ENCODE measurements at places on chromosomes 2 and 18.

DNA sequence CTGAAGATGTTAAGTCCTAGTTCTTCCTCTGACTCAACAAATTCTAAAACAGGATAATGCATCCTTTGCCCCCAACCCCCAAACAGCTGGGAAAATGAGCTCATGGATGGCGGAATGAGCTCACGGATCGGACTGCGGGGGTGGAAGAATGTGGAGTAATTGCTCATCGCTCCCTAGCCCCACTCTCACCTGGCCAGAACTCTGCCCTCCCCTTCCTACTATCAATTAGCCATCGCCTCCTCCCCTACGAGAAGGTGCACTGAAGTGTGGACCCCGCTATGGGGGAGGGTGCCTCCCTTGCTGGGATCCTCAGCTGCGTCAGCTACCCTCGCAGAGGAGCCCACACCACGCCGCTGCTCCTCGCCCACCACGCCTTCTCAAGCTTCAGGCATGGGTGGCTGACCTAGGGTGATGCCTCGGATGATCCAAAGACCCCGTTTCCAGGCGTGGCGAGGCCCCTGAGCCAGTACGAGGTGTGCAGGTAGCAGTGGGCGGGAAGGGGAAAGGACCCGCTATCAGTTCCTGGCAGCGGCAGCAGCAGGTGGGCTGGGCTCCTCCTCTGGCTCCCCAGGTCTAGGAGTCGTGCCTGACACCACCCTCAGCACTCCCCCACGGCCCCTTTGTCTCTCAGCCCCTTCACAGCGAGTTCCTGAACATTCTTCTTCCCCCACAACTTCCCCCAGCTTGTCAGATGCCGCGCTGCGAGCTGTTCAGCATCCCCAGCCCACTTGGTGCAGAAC lies 82.1 kb upstream of the POMC start:
- H3K4me1 ChIP-seq: peaks cover 9% of the 10 kb centered on the region
- H3K36me3 ChIP-seq: peaks cover 13% of the 10 kb centered on the region
- H3K27ac ChIP-seq: no peak overlapping the region
- DNase-seq: no peak

- peak overlapping the region; percentile 96 for H3K27ac ChIP-seq
- peak overlapping the region; percentile 96 for H3K4me3 ChIP-seq
- no peak for DNase-seq
- no peaks in the 10 kb centered on the region for H3K36me3 ChIP-seq
- H3K27me3 ChIP-seq: no peaks in the 10 kb centered on the region
Observed at GRCh38 chr18:63970809-63971205, 926 bp downstream of the SERPINB8 start.

GRCh38 chr2:64063924-64064331 lies 44.7 kb upstream of the VPS54 start:
- no peak for DNase-seq
- H3K27me3 ChIP-seq: no peaks in the 10 kb centered on the region
- H3K27ac ChIP-seq: peak overlapping the region; percentile 1

- no peaks in the 10 kb centered on the region for H3K36me3 ChIP-seq
- H3K27ac ChIP-seq: no peak overlapping the region
- DNase-seq: no peak
- peaks cover 3% of the 10 kb centered on the region for H3K4me1 ChIP-seq
- H3K4me3 ChIP-seq: no peak overlapping the region
- H3K27me3 ChIP-seq: peaks cover 7% of the 10 kb centered on the region
Observed at GRCh38 chr2:20211860-20212458, 13.0 kb downstream of the SDC1 start.

- H3K4me1 ChIP-seq: peaks cover 43% of the 10 kb centered on the region
- no peak overlapping the region for H3K27ac ChIP-seq
- DNase-seq: no peak
- H3K36me3 ChIP-seq: peaks cover 15% of the 10 kb centered on the region
- H3K27me3 ChIP-seq: no peaks in the 10 kb centered on the region
- H3K4me3 ChIP-seq: no peak overlapping the region
Observed at GRCh38 chr2:10353931-10354330, 51.2 kb downstream of the HPCAL1 start.

DNA sequence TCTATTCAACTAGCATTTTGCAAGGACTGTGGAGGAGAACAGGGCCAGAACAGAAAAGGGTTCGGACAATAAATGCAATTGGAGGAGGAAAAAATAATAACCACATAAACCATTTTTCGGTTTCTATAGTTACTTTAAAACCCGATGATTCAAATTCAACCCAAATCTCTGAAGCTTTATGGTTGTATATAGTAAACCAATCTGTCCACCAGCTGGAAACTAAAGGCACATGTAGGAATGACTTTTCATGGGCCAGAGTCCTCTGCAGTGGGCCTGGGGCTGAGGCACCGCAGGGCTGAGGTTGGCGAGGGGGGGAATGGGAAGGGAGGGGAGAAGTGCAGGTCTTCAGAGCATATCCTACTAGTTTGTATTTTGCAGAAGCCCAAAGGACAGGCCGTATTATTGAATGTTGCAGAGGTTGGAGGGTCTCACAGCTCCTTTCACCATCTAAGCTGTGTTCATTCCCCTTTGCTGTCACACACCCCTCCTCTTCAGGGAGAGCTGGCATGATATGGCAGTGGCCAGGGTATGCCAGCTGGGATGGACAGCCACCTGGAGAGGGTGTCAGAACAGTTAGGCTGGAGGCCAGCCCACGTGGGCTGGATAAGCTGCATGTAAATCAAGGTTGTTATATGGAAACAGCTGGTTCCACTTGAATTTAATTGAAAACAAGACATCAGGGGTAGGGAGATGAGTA lies 267.1 kb downstream of the PRKCE start:
- H3K4me1 ChIP-seq: peaks cover 31% of the 10 kb centered on the region
- no peak for DNase-seq
- H3K36me3 ChIP-seq: peaks cover 6% of the 10 kb centered on the region
- no peak overlapping the region for H3K4me3 ChIP-seq
- H3K27ac ChIP-seq: peak overlapping the region; percentile 74

DNA sequence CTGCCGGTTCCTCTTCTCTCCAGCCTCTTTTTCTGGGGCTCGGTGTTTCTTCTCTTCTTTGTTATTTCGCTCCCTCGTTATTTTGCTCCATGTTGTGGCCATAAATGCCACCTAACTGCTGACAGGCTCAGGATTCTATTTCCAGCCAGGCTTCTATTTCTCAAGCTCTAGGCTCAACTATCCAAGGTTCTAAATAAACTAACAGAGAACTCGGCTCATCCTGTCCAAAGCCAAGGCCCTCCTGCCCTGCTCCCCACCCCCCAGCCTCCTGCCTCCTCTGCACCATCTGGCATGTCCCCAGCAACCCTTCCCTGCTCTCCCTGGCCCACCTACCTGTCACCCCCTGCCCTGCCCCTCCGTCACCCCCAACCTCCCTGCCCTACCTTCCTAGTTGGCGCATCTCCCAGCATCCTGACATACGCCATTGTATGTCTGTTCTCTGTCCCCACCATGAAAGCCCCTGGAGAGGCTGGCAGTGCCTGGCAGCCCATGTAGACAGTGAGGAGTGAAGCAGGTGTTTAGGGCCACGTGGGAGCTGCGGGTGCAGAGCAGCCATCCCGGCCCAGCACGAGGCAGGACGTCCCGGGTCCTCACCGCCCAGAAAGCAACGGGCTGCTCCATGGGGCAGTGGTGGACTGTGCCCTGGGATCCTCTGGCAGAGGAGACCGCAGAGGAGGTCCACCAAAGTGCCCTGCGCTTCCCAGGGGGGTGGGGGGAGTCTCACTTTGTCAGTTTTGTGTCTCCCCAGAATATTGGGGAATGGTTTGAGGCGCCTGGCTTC lies 186.9 kb downstream of the TWIST2 start:
- H3K4me3 ChIP-seq: no peak overlapping the region
- H3K4me1 ChIP-seq: peaks cover 2% of the 10 kb centered on the region
- H3K36me3 ChIP-seq: no peaks in the 10 kb centered on the region
- no peak overlapping the region for H3K27ac ChIP-seq
- peaks cover 18% of the 10 kb centered on the region for H3K27me3 ChIP-seq

DNA sequence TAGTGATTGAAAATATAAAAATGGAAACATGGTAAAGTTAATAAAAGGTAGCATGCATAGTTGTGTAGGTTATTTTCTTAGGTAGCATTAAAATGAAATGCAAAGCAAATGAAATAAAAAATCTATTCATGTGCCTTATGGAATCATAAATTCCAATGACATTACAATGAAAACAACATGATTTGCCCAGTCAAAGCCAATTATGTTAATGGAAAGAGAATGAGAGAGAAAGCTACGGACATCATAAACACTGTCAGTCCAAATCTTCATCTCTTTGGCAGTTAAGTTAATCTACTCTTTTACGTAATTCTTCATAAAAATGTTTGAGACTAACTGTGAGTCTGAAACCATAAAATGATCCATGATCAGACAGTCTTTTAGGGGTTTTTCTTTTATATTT lies 636.7 kb upstream of the SYT4 start:
- no peak overlapping the region for H3K27ac ChIP-seq
- DNase-seq: no peak
- no peaks in the 10 kb centered on the region for H3K36me3 ChIP-seq
- no peaks in the 10 kb centered on the region for H3K27me3 ChIP-seq

- no peak overlapping the region for H3K27ac ChIP-seq
- H3K4me3 ChIP-seq: no peak overlapping the region
- H3K36me3 ChIP-seq: no peaks in the 10 kb centered on the region
- H3K4me1 ChIP-seq: no peaks in the 10 kb centered on the region
- no peak for DNase-seq
Observed at GRCh38 chr2:169258045-169258601, 104.2 kb downstream of the LRP2 start.

DNA sequence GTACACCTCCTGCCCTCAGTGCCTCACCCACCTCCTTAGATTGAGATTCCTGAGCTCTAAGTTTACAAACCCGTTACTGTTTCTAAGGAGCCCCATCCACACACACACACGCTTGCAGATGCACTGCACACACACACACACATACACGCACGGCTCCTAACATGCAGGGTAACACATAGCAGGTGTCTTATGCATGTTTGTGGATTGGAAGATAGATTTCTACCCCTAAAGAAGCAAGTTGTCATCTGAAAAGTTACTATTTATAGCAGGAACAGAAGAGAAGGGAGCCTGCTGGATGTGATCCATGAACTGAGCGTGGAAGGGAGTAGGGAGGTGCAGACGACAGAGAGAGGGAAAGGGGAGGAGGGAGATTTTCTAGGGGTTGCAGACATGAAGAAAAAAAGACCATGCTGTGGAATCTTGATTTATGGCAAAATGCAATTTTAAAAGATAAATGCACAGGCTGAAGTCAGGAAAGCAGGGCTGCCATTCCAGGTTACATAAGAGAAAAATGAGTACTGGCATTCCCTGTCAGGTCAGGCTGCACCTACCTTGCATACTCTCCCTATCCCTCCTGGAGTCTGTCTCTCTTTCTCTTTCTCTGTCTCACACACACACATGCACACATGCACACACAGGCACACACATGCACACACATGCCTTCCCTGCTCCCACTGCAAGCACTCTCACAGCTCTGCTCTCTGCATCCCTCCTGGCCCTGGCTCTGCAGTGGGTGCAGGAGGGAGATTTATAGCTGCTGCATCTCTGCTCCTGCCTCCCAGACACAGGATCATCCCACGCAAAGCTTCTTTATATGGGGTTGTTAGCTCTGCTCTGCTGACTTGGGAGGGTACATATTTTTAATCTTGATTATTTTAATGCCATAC lies 192.6 kb upstream of the MYT1L start:
- no peak overlapping the region for H3K27ac ChIP-seq
- H3K36me3 ChIP-seq: no peaks in the 10 kb centered on the region
- H3K4me3 ChIP-seq: no peak overlapping the region
- no peak for DNase-seq

- H3K4me3 ChIP-seq: no peak overlapping the region
- no peaks in the 10 kb centered on the region for H3K27me3 ChIP-seq
- DNase-seq: peak; percentile 38
- peaks cover 9% of the 10 kb centered on the region for H3K36me3 ChIP-seq
- H3K4me1 ChIP-seq: peaks cover 46% of the 10 kb centered on the region
- H3K27ac ChIP-seq: peak overlapping the region; percentile 38
Observed at GRCh38 chr2:128305555-128306080, 13.1 kb downstream of the HS6ST1 start.

GRCh38 chr2:153474876-153475435 lies 3.6 kb downstream of the RPRM start:
- no peaks in the 10 kb centered on the region for H3K36me3 ChIP-seq
- peaks cover 8% of the 10 kb centered on the region for H3K4me1 ChIP-seq
- H3K27ac ChIP-seq: no peak overlapping the region
- no peak for DNase-seq
- peaks cover 25% of the 10 kb centered on the region for H3K27me3 ChIP-seq

- peak; percentile 7 for DNase-seq
- H3K36me3 ChIP-seq: no peaks in the 10 kb centered on the region
- no peak within 1 kb of the TSS for H3K27ac ChIP-seq
- H3K27me3 ChIP-seq: peaks cover 5% of the 10 kb centered on the region
- peaks cover 8% of the 10 kb centered on the region for H3K4me1 ChIP-seq
- H3K4me3 ChIP-seq: peak within 1 kb of the TSS; percentile 81
Observed at GRCh38 chr2:62505750-62506420, at the start of gene TMEM17. TSS of gene TMEM17 (minus strand) at chr2:62506195. CDS start at chr2:62506129, 66 bp downstream.

DNA sequence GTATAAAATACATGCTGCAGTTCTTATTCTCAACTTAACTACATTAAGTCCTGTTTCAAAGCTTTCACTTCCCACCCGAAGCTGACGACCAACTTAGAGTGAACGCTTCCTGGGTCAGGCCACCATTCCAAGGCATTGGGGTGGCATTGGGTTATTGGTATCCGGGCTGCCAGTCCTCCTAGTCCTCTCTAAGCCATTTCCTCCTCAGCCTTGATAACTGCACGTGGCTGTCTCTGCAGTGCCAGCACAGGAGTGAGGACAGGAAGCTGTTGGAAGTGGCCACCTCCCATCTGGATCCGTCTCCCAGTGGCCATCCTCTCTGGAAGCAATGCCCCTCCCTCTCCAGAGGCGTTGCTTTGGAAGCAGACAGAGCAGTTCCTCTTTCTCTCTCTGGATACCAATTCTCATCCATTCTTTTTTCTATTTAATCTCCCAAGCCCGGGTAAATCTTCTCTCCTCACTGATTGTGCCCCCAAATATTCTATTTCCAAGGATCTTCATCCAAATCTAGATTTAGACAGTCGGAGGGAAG lies 354.7 kb downstream of the EIPR1 start:
- no peaks in the 10 kb centered on the region for H3K36me3 ChIP-seq
- no peak overlapping the region for H3K4me3 ChIP-seq
- no peak for DNase-seq
- H3K27me3 ChIP-seq: peaks cover 7% of the 10 kb centered on the region
- H3K27ac ChIP-seq: no peak overlapping the region
- H3K4me1 ChIP-seq: no peaks in the 10 kb centered on the region

DNA sequence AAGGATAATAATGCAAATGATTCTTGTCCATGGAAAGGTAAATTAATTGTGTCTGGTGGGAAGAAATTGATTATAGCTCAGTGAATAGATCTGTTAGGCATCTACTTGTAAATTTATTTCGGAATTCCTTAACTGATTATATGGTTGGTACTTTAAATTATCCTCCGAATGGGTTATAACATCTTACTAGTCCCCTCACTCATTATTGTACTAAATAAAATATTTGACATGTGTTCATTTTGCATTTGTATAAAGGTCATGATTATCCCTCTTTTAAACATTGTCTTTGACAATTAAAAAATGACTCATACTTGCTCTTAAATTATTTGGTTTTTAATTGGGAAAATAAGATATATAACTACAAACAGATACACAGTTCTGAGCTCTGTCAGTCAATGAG lies 47.4 kb downstream of the CAVIN2 start:
- H3K36me3 ChIP-seq: no peaks in the 10 kb centered on the region
- no peak overlapping the region for H3K4me3 ChIP-seq
- peaks cover 1% of the 10 kb centered on the region for H3K27me3 ChIP-seq
- H3K4me1 ChIP-seq: no peaks in the 10 kb centered on the region
- DNase-seq: no peak

- peaks cover 1% of the 10 kb centered on the region for H3K27me3 ChIP-seq
- no peak for DNase-seq
- H3K4me1 ChIP-seq: no peaks in the 10 kb centered on the region
Observed at GRCh38 chr2:173053043-173053699, 22.5 kb upstream of the MAP3K20 start.
